ENCODE measurements at places on chromosomes 6 and 20.

- DNase-seq: no peak
These were observed 178.7 kb downstream of the GJA10 start for GRCh38 chr6:90072935-90073464.

- no peak for DNase-seq
These were observed 68.8 kb upstream of the GATA5 start for GRCh38 chr20:62544505-62545055.

DNA sequence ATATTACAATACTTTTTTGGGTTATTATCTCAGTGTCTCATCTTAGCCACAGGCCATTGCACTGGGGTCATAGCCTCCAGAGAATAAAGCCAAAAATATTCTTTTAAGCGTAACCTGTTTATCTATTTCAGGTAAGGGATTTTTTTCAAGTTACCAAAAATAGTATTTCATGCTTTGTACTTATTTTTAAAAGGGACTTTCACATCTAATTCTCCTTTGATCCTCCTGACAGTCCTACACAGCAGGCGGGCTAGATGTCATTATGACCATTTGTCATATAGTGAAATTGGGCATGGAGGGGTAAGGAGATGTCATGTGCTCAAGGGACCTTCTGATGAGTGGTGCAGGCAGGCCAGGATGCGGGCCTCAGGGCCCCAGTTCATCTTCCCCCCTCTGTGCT is 68.9 kb downstream of the TBC1D7 start:
- no peak for DNase-seq

DNA sequence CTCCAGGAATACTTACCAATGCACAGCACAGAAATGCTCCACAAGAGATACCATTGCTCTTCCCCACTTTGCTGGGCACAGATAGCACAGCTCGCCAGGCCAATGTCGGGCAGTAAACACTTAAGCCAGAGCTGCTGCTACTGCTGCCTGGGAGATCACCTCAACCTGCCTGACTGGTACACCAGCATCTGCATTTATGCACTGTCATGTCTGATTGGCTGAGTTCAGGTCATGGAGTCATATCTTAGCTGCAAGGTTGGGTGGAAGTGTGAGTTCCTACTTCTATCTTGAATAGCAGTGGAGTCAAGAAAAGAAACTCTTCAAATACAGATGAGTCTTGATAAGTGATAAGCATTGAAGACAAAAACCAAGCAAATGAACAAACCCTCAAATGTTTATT is 10.9 kb upstream of the ADGRF4 start:
- no peak for DNase-seq

DNA sequence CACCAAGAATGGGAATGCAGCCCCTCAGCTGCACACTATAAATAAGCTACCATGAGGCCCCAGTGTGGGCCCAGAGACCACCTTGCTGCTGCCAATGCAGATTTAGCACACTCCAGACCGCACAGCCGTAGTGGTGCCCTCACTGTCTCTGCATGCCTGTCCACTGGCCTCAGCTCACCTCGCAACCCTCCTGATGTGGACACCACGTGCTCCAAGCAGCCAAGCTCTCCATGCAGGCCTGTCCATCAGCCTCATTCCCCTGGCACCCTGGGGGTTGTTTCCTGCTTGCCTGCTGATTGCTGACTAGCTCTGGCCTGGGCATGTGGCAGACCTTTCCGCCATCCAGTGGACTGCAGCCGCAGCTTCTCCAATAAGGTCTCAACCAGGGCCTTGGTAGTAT is 36.2 kb downstream of the ZBTB9 start:
- no peak for DNase-seq

DNA sequence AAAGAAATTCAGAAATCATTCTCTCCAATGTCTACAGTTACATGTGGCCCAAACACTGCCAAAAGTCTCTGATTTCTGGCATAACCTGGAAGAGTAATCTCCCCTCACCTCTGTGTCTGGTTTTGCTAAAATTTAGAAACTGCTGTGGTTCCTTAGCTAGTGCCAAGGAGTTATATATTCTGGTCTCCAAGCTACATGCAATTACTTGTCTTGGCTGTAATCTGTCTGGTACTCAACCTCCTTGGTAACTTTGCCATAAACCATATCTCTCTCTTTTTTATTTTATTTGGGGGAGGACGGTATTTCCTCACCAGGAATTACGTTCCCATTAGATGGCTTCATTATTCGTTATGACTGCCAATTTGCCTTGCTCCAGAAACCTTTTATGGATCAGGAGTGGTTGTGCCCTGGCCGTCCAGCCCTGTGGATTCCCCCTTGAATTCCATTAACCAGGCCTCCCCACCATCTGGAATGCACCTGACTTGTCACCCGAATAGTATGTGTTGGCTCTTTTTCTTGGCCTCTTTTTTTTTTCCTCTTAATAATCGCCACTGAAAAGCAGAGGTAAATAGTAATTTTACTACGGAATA is 400.0 kb downstream of the CD83 start:
- no peak for DNase-seq

GRCh38 chr6:170405311-170405975 is 98.9 kb downstream of the FAM120B start:
- DNase-seq: peak; percentile 92

- DNase-seq: no peak
These were observed 230.7 kb upstream of the BTBD3 start for GRCh38 chr20:11686820-11687543.

DNA sequence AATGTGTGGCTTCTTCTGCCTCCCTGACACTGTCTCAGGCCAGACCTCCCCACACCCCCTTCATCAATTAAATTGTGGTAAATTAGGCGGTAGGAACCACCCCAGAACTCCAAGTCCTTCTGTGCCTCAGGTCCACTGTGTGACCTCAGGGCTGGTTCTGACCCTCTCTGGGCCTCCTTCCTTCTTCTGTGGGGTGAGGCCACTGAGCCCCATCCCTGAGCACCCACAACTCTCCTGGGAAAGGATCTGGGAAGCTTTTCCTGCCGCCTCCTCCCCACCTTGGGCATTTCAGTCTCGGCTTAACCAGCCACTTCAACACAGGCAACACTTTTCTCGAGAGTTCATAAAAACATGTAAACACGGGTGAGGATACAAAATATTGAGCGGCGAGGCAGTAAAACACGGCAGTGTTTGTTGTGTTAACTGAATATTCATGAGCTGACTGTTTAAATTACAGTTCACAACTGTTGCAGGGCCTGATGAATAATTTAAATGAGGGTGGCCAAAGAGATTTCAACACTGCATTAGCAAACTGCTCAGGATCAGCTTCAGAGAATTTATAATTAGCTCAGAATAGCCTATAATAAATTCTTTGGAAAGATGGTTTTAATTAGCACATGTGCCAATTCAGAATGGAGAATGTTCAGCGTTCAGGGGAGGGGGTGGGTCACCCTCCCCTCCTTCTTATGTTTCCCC is 112.1 kb downstream of the TOX2 start:
- no peak for DNase-seq

DNA sequence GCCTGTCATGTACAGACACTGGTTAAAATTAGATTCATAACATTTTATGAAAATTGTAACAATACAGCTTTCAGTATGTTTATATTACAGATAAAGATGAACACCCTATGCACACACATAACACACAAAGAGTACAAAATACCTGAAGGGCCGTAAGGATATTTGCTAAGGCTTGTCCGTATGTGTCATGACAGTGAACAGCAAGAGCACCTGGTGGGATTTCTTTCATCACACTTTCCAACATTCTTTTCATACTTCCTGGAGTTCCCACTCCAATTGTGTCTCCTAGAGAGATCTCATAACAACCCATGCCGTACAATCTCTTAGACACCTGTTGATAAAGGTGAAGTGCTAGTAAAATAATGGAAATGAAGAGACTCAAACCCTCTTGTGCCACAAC is 83.7 kb downstream of the HMGCLL1 start:
- DNase-seq: no peak

GRCh38 chr20:24964506-24964840 is 15.4 kb downstream of the CST7 start:
- DNase-seq: no peak

DNA sequence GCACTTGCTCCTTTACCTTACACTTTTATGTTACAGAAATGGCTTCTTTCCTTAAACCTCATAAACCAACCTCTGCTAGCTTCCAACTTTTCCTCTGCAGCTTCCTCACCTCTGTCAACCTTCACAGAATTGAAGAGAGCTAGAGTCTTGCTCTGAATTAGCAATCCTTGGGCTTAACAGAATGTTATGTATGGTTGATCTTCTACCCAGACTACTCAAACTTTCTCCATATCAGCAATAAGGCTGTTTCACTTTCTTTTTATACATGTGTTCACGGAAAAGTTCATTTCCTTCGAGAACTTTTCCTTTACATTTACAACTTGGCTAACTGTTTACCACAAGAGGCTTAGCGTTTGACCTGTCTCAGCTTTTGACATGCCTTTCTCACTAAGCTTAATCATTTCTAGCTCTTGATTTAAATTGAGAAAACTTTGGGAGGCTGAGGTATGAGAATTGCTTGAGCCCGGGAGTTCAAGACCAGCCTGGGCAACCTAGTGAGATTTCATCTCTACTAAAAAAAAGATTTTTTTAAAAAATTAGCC is 207.3 kb downstream of the BMP7 start:
- DNase-seq: no peak

DNA sequence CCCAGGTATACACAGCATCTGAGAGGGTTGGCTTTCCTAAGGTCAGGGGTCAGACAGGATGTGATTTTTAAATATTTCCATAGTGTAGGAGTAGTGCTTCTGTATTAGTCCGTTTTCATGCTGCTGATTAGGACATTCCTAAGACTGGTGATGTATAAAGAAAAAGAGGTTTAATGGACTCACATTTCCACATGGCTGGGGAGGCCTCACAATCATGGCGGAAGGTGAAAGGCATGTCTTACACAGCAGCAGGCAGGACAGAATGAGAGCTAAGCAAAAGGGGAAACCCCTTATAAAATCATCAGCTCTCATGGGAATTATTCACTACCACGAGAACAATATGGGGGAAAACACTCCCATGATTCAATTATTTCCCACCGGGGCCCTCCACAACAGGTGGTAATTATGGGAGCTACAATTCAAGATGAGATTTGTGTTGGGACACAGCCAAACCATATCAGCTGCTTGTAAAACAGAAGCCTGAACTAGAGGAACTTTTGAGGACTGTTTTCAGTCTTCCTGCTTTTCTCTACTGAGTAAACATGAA is 91.0 kb upstream of the MEI4 start:
- no peak for DNase-seq

DNA sequence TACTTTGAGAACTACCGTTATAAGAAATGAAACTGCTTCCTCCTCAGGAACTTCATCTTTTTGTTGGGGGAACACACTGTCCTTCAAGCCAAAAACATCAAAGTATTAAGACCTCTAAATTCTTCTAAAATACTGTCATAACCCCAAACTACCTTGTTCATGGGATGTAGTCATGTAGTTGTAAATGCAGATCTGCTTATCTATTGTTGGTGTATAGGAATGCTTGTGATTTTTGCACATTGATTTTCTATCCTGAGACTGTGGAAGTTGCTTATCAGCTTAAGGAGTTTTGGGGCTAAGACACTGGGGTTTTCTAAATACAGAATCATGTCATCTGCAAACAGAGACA is 282.9 kb upstream of the RUNX2 start:
- DNase-seq: no peak

DNA sequence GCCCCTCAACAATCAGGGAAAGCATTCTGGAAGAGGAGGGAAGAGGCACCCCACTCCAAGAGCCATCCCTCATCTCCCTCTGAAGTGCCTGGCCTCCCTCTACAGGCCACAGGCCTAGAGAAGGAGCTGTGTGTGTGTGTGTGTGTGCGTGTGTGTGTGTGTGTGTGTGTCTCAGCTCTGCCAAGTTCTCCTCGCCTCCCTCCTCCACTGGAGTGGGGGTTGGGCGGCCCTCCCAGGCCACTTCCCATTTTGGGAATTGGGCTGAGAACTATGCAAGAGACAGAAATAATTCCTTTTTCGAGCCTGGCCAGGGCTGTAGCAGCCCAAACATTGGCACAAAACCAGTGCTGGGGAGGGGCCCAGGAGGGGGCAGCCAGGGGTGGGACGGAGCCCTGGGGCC is 35.7 kb downstream of the KCNB1 start:
- DNase-seq: no peak

GRCh38 chr6:23503173-23503572 is 622.8 kb upstream of the NRSN1 start:
- DNase-seq: no peak

GRCh38 chr6:90508753-90509152 is 78.1 kb downstream of the MAP3K7 start:
- DNase-seq: no peak

- no peak for DNase-seq
These were observed 56.4 kb downstream of the NOX3 start for GRCh38 chr6:155399062-155399744.

GRCh38 chr20:50628332-50628731 is 63.0 kb downstream of the RIPOR3 start:
- no peak for DNase-seq

- no peak for DNase-seq
These were observed 63.9 kb upstream of the RCAN2 start for GRCh38 chr6:46555129-46555528.

- no peak for DNase-seq
These were observed 87.3 kb downstream of the FAM120B start for GRCh38 chr6:170393807-170394399.

- DNase-seq: no peak
These were observed 529.8 kb downstream of the CD83 start for GRCh38 chr6:14647357-14647756.

- peak; percentile 81 for DNase-seq
These were observed at the start of gene MICA for GRCh38 chr6:31403283-31404060. MICA (plus strand) TSS chr6:31403595; CDS start chr6:31403633, 38 bp downstream.

DNA sequence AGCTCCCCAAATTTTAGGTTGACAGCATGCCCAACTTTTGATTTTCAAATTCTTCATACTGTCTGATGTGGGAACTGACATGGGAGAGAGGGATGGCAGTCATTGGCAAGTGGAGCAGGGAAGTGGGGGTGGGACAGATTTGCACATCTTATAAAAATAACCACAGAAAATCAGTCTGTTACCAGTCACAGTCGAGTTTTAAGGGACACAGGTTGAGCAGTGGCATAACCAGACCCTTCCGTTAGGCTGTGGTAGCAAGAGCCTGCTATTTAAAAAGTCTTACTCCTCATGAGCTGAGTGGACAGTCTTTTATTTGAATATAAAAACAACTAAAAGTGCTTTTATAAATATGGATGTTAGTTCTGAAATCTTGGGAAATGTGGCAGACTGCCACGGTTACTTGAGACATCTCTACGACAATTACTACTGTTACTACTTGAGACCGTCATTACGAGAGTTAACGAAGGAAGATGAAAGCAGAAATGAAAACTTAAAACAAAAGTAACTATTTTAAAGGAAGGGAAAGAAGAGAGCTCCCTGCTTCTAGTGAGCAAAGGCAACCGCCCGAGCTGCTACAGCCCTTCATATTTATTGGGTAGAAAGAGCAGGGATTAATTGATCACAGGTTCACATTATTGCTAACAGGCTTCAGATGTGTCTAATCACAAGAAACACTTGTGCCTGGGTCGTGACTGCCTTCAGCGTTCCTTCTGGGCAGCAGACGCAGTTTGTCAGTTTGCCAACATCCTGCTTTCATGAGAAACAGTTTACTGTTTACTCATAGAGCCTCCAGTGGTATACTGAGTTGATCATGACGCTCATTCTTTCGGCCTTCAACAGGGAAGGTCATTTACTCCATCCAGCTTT is 71.3 kb downstream of the EFHC1 start:
- no peak for DNase-seq

- no peak for DNase-seq
These were observed 107.3 kb downstream of the SLX4IP start for GRCh38 chr20:10542442-10542841.

GRCh38 chr6:44430326-44430725 is 42.8 kb downstream of the CDC5L start:
- DNase-seq: no peak

GRCh38 chr20:44089987-44090674 is 96.9 kb downstream of the JPH2 start:
- no peak for DNase-seq

Data from amniotic stem cell (primary cell).